ENCODE measurements at places on chromosomes 1 and 21.

- DNase-seq, result no peak
Observed at GRCh38 chr1:247209396-247209795, 37.6 kb upstream of the ZNF124 start.

GRCh38 chr1:148309940-148310500 is 157.9 kb upstream of the NBPF11 start:
- no peak for DNase-seq

GRCh38 chr1:246216906-246217305 is 290.2 kb downstream of the SMYD3 start:
- DNase-seq, result no peak

DNA sequence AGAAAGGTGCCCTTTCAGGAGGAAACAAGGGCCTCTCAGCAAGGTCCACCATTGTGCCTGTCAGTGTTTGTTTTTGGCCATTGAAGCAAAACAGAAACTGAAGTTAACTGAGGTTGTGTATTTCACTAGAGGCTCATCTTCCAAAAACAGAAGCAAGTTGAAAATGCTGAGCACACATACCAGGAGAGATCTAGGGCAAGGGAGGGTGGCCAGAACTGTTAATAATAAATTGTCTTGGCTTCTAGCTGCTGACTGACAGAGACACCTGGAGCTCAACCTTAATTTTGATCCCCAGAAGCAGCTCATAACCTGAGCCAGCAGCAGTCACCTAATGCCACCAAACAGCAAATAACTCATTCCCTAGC is 5.2 kb downstream of the AGMAT start:
- DNase-seq, result no peak

GRCh38 chr21:42835611-42836401 is 43.5 kb downstream of the WDR4 start:
- no peak for DNase-seq

- DNase-seq, result no peak
Observed at GRCh38 chr1:159935719-159936272, 9.6 kb downstream of the IGSF9 start.

DNA sequence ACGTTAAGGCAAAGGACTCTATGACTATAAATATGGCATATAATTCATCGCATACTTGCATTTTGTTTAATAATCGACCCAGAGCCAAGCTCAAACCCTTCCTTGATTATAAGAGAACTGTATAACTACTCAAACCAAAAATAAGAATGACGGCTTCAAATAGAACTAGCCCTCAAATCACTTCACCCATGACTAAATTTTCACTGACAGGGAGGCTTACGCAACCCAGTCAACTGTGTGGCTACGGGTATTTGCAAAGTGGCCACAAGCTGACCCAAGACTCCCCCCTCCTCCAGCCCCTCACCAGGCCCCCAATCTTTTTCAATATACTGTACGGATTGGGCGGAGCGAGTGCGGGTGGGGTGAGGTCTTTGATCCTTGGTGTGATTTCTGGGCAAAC is 268.3 kb downstream of the ASTN1 start:
- DNase-seq, result no peak

- no peak for DNase-seq
Observed at GRCh38 chr1:43569175-43569574, 38.5 kb downstream of the PTPRF start.

DNA sequence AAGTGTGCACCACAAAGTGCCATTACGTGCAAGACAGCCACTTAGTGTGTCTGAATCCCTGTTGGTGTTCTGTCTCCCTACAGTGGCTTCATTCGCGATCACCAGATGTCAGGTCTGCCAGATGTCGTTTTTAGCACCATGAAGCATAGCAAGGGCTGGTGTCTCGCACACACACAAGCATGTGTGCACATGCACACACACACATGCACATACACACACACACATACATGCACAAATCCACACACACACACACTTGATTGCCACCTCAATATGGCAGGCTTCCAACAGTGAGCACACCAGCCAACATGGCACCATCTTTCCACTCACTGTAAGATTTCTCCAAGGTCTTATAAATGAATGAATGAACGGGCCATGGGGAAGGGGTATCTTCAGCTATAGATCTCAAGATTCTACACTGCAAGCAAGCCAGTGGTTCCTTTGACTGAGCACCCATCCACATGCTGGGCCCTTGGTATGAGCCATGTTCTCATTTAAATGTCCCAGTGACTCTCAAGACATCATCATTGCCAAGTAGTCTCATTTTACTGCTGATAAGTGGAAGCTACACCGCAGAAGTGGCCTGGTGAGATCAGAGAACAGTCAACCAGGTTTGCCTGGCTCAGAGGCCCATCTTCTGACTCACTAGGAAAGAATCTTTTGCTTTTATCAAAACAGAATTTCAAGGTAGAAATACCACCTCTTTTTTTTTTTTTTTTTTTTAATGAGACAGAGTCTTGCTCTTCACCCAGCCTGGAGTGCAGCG is 84.9 kb downstream of the SIM2 start:
- no peak for DNase-seq

DNA sequence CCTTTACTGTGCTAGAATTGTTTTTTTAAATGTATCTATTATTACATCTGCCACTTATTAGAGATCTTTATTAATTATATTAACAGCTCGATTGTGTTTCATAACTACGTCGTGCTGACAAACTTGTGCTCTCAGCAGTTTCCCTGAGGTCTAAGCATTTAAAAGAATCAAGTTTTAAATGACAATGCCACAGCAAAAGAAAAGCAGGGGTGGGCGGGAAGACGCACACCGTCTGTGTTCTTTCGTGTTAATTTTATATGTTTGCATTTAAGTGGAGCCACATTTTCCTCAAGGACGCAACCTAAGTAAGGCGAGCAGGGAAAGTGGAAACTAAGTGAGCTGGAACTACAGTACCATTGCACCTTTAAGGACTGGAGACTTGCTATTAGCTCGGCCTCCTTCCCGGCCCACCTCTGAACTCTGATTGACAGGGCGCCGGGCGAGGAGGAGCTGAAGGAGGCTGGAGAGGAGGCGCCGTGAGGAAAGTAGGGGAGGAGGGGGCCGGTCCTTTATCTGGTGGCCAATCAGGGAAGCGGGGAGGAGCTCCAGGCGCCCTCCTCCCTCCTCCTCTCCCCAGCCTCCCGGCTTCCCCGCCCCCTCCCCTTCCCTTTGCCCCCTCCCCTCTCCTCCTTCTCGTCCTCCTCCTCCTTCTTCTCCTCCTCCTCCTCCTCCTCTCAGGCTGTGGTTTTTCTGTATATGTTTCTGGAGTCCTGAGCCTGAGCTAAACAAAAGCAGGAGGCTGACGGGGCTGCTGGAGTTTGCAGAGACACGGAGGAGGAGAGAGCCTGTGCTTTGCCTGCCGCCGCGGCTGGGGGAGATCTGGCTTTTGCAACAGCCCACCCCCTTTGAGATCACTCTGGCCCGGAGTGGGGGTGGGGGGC is at the start of gene PBX1:
PBX1 (plus strand) TSS at position 724 of the 881 bp plus-strand sequence.
- DNase-seq, result peak; percentile 98

DNA sequence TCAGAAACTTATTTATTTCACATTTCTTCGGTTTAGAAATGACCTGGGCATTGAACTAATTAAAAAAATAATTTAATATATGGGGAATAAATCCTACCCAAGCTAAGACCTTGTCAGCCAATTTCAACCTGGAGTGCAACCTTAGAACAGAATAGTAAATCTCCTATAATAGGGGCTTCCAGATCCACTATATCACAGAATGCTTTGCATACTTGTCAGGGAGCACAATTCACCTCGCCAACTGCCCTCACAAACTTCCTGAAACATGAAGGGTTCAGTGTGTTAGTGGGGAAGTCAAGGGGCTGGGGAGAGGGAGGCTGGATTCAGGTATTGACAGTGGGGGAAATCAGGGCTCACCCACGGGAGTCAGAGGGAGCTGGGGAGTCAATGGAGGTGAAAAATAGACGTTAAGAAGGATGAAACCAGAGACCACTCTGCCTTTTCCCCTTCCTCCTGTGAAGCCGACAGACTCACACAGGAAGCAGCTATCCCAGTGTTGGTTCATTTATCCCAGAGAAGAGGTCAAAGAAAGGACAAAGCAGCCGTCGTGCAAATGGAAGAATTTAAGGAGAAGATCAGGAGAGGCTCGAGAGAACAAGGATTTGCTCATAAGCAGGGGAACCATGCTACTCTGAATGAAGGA is 453.3 kb downstream of the NUF2 start:
- DNase-seq, result no peak

DNA sequence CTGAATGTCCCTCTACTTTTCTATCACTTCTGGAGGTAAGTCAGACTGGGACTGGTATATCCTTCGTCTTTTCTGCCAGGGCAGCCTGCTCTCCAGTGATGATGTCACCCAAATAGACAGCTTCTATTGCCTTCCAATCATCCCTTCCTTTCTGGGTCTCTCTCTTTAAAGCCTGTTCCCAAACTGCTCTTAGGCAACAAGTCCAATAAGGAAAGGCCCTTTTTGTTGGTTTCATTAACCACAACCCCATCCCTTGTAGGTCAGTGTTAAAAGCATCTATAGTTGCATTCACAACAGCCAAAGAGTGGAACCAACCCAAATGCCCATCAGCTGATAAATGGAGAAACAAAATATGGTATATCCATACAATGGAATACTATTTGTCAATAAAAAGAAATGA is 114.4 kb downstream of the CNIH3 start:
- DNase-seq, result no peak

DNA sequence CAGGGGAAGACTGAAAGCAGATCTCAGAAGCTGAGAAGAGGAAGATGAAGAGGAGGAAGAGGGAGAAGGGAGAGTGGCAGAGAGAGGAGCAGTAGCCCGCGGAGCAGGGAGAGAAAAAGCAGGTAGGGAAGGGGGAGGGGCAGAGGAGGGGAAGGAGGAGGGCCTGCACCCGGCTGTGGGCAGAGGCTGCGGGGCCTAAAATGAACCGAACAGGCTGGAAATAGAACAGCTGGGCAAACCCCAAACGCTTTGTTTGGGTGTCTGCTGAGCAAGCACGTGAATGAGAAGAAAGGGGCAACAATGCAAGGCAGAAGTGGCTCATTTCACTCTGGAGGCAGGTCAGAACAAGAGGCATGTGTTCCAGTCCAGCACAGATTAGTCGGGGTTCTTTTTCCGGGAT is 33.5 kb downstream of the KCNC4 start:
- no peak for DNase-seq

DNA sequence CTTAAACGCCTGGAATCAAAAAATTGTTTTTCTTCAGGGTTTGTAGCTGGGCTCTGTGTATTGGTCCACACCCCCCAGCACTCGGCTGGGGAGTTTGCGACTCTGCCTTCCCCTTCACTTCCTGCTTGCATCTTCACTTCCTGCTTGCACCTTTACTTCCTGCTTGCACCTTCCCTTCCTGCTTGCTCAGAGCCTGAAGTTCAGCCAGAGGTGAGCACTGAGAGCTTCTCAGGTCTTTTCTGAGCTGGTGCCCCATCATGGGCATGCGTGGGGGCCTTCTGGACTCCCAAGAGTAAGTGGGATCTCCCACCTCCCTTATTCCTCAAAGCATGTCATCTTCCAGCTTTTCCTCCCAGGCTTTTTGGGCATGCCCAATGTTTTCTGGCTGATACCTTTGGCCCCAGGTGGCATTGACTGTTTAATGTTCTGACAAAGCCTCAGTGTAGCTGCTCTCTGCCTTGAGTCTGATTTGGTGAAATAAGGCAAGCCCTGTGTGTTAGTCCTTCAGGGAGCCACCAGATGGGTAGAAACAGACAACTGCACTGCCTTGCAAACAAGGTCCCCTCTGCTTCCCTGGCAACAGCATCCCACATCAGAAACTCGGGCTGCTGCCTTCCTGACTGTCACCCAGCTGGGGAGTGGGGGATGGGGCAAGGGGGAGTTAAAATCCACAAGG is 3.5 kb downstream of the KRTAP10-2 start:
- no peak for DNase-seq

DNA sequence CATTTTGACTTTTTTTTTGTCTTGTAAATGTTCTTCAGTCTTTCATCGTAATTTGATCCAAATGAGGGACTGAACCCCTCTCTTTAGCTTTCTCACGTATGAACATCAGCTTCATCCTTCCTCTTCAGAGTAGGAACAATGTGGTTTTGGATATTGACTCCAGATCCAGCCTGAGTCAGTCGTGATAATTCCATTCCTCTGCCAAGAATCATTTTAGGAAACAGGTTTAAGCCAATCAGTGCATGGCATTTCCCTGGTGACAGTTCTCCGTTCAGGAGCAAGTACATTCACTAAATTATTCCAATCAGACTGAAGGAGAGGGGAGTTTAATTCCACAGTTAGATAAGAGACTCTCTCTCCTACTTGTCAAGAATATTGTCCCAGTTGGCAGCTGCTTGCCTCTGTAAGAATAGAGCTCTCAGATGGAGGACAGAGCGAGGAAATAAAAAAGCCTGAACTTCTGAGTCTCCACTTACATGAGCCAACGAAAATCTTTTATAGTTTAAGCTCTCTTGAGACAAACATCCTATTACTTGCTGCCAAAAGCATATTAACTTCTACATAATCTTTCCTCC is 18.6 kb downstream of the RHOU start:
- DNase-seq, result no peak

DNA sequence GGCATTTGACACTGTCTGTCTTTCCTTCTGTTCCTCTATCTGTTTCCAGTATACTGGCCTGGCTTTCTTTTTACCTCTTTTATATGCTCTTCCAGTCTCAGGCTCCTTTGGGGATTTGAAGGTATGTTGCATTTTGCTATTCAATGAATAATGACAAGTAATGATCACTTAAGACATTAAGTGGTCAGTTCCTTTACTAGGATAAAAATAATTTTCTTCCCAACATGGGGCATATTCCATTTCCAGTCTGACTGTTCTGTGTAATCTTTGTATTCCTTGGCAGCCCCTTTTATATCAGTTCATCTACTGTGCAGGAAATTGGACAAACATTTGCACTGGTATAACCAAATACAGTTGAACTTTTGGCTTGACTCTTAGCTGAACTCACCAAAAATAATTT is 15.6 kb downstream of the METTL18 start:
- DNase-seq, result no peak

DNA sequence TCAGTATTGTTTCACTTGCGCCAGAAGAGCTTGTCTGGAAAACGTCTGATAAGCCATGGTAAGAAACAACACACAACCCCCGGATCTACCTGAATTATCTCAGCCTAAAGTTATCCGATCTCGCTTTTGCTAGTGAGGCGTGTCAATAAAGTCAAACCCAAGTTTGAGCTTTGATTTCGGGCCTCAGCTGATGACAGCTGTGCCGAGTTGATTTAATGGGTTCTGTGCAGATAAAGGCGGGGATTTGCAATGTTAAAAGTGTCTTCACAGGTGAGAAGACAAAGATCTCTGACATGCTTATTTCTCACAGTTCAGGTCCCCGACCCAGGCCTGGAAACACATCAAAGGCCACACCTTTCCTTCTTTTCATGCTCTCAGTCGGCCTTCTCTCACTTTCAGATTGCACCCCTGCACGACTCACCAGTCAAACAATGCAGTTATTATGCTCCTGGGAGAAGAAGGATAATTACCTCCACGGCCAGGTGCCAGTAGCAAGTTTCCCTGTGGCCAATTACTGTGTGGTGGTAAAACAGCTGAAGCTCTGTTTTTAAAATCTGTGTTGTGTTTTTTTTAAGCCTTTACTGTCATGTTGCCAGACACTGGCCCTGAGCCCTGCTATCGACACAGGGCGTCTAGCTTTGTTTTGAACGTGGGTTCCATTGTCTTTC is 245.3 kb upstream of the RUNX1 start:
- peak; percentile 96 for DNase-seq
